ENCODE measurements at places on chromosomes 3 and 15.

GRCh38 chr15:92576597-92577200, 78.9 kb downstream of the FAM174B start:
- DNase-seq: no peak

DNA sequence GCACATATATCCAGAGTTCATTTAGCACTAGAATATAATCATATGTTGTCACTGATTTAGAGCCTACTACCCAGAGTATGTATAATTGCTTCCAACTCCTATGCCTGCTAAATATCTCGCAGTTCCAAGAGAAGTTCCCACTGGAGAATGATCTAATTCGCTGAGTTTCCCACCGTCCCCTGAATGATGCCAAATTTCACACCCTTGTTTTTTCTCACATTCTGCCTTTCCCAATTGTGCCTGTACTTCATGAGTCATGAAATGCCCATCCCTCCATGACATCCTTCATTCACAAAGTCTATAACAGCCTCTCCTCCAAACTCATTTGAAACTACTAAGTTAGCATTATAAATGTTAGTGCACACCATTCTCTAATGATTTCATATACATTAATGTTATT, 177.2 kb downstream of the CBLB start:
- no peak for DNase-seq

DNA sequence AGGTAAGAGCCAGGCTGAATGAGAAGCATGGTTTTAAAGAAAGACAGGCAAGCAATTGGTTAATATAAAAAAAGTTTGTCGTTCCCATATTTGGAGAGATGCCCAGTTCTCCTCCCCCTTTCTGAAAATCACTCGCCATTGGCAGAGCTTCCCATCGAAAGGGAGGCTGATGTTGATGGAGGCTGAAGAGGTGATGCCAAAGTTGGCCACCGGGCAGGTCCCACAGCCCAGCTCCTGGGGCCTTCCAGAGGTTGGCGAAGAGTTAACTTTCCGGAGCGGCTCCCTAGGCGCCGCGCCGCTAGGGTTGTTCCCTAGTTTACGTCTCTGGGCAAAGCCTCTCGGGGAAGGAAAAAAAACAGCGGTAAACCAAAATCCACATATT, 793 bp downstream of the PCOLCE2 start:
- DNase-seq: no peak

DNA sequence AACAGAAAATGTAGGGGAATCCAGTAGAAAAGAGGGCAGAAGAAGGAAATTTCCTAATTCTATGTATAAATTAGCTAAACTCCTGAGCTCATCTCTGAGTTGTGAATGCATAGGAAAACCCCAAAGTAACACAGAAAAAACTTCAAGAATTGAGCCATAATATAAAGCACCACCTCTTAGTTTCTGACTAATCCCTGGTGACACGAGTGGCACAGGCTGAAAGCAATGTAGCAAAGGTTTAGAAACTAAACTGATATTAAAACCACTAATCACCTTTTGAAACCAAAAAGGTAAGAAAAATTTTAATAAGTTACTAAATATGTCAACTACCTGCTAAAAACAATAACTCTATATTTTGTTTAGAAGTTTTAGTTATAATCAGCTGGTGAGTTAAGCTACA, 255.6 kb upstream of the NECTIN3 start:
- DNase-seq: no peak

GRCh38 chr15:98859149-98859548, 148.4 kb downstream of the PGPEP1L start:
- no peak for DNase-seq
